ENCODE measurements at places on chromosomes 7 and 10. TPM values are rescaled to one million over a fixed set of nuclear protein-coding genes. Genes with fewer than 3 reads are reported as not detected.

DNA sequence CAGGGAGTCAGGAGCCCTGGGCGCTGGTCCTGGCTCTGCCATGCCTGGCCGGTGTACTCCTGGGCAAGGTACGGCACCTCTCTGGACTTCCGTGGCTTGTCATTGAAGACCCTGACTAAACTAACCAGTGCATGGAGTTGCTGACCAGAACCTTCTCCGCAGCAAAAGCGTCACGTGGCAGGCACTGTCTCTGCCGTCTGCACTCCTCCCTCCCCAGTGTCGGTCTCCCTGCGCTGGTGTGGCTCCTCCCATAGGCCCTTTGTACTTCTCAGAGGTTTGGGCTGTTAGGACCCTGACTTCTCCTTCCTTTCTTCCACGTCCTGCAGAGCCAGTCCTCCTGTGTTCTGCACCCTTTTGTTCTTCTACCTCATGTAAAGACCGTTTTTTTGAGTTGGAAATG, 100.6 kb upstream of the CREB5 start:
- DNase-seq, result no peak

DNA sequence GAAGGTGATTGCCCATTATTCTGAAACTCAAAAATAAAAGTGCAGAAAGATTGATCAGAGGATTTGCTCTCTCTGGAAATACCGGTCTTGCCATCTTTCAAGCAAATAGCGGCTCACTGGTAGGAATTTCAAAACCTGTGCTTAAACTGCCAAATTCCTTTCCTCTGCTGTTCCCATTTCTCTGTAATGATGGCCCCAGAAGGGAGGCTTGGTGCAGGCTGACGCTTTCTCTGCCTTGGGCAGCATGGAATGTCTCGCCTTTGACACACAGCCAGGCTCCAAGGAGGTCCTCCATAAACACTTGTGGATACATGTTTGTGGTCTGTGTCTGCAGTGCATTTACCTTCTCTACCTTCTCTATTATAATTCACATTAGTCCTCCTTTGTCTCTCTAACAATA, 146.8 kb downstream of the HIBADH start:
- DNase-seq, result no peak

- DNase-seq, result no peak
Observed at GRCh38 chr7:108499566-108499965, 26.4 kb downstream of the PNPLA8 start.

GRCh38 chr7:93327006-93327633, 95.0 kb downstream of the VPS50 start:
- DNase-seq, result no peak

NANOS1 gene
- not detected for total RNA-seq

HOXA5 gene
- total RNA-seq, result 13.0 TPM

Data from natural killer cell (primary cell).